ENCODE measurements at places on chromosomes 11 and 22.
A peak's percentile ranks its signal among the peaks of the same experiment; 100 is the strongest.

DNA sequence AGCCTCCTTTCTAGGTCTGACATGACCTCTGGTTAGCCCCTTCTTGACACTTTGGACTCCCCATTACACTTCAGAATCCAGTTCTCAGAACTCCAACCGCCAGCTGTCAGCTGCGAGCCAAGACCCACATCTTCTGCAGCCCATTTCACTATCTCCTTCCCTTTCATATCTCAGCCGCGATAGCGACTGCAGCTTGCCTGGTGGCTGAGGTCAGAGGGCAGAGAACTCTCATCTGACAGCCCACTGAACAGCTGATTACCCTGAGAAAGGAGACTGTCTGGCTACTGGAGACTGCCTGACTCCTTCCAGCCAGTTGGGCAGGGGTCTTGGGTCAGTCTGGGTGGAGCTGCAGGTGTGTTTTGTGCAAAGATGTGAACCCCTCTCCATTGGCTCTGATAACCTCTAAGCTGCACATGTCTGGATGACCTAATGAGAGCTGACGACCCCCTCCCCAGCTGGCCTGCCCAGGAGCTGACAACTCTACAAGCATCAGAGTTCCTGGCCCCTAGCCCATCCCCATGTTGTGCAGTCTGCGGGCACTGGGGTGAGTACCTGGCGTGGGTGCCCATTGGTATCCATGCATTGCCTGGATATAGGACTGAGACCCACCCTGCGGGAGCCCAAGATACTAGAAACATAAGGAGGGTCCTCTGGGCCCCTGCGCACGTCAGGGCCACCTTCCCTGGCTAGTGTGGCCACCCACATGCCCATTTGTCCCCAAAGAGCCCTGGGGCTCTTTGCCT is 1.1 kb downstream of the CHRM1 start:
- DNase-seq = no peak

- DNase-seq = peak; percentile 93
These were observed 1.4 kb downstream of the TSPAN4 start for GRCh38 chr11:843818-844692.

GRCh38 chr11:128394431-128395089 is 192.8 kb downstream of the ETS1 start:
- no peak for DNase-seq

GRCh38 chr11:706957-707816 is 1.2 kb downstream of the EPS8L2 start:
- peak; percentile 76 for DNase-seq

DNA sequence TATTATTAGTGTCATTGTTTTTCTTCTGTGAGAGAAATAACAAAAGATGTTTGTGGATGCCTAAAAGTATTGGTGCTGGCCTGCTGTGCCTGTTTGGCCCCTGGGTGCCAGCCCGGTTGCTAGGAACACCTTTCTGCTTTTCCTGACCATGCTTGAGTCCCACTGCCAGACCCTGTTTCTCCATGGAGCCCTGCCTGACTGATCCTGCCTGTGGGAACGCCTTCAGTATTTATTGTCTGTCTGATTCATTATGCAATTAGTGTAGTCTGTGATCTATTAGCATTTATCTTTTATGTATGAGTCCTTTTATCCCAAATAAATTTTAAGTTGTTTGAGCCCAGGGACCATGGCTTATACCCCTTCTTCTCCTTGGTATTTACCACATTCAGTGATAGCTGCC is 98.6 kb upstream of the MPPED2 start:
- DNase-seq = no peak

GRCh38 chr11:78138694-78139421 is 568 bp downstream of the ALG8 start:
- peak; percentile 27 for DNase-seq

DNA sequence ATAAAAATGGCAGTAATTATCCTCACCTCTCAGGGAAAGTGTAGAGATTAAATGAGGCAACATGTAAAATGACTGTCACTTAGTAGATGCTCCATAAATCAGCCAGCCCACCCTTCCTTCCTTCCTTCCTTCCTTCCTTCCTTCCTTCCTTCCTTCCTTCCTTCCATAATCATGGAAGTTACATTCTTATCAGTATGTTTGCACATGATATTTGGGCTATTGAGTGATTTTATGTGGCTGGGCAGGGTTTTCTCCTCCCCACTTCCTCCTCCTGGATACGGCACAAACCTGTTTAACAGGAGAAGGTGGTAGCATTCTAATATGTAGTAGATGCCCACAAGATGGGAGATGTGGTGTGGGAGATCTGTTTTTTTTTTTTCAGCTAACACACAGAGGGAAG is 11.9 kb downstream of the LYVE1 start:
- no peak for DNase-seq

DNA sequence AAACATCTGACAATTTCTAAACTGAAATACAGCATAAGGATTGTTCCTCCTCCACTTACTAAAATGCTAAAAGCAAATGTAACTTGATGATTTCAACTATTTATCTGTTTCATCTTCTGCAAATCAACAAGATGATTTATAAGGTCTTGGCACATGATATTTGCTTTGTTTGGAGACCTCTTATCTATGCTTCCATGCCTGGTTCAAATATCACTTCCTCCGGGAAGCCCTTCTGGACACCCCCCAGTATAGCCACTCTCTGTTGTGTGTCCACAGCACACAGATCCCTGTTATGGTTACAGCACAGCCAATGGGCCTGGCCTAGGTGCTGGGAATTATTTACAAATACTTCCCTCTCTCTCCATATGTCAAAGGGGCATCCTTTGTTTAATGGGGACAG is 114.8 kb downstream of the C11orf58 start:
- DNase-seq = no peak
